ENCODE measurements at places on chromosomes 12 and 14. TPM values are rescaled to one million over a fixed set of nuclear protein-coding genes. Genes with fewer than 3 reads are reported as not detected.

Gene ST8SIA1
- 9.1 TPM for total RNA-seq

Gene OR6C4
- total RNA-seq = not detected

DNA sequence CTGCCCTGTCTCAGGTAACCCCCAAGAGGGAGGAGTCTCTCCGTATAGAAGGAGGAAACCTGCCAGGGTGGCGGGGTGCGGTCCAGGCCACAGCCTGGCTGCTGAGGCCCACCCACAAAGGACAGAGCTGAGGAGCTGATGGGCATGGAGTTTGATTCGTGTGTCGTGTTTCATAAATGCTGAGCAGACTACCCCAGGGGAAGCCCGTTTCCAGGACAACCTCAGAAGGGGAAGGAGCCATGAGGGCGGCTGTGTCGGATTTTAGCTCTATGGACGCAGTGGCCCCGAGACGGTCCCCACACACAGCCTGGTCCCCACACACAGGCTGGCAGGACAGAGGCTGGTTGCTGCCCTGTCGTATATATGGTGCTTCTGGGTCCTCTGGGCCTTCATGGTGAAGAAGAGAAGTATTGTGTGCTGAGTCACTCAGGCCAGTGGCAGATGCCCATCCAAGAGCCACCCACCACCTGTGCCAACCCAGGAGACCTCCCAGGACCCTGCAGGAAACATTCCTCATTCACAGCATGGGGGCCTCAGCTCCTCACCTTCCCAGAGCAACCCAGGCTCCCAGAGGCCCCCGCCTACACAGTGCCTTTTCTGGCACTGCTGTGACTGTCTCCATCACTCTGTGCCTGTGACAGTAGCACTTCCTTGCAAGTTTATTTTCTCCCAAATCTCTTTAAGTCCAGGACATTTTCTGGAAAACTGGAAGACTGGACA, 63.1 kb upstream of the RIN3 start:
- DNase-seq = no peak

Gene SMARCD1
- total RNA-seq = 44.2 TPM

DNA sequence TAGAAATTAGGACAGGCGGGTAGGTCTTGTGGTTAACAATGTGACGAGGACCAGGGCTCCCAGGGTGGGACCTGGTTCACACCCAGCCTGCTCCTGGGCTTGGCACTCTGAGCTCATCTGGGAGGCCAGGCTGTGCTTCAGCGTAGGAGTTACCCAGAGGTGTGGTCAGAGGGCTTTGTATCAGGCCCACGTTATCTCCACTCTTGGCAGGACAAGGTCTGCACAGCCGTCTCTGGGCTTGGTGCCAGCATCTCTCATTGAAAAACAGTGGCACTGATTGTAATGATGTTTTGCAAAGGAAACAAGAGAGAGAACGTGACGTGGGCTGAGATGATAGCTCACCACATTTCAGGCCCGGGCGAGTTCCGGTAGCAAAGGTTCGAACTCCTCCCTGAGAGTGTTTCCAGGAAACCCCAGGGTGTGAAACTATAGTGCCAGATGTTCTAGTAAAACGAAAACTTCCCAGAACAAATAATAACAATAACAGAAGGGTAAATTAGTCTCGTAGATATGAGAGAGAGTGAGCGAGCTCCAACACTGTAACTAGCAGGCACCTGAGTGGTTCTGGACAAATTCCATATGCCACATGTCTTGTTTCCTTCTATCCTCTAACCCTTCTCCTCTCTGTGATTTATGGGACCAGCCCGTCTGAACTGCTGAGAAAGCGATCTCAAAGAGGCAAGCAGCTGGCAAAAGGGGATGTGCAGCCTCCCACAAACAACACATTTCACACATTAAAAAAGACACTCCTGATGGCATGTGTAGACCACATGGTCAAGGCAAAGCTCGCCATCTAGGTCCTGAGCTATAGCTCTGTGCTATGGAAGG, 227.3 kb downstream of the KTN1 start:
- DNase-seq = peak; percentile 73

GRCh38 chr12:11758510-11759493, 109.3 kb downstream of the ETV6 start:
- no peak for DNase-seq

Data from lower lobe of right lung (tissue), 2 donors.